ENCODE measurements at places on chromosomes 2 and 18. TPM values are rescaled to one million over a fixed set of nuclear protein-coding genes. Genes with fewer than 3 reads are reported as not detected.

The GALNT13 gene
- not detected for total RNA-seq

The GPD2 gene
- total RNA-seq: 165 TPM

The TSPYL6 gene
- total RNA-seq: not detected

The AGXT gene
- not detected for total RNA-seq

The FOSL2 gene
- 20.7 TPM for total RNA-seq

The CNTNAP5 gene
- not detected for total RNA-seq

The IL1B gene
- not detected for total RNA-seq

The RMDN2 gene
- 21.8 TPM for total RNA-seq

The DPP10 gene
- 0.93 TPM for total RNA-seq

The TMEM163 gene
- total RNA-seq: not detected

The DUSP28 gene
- 1.7 TPM for total RNA-seq

The GRB14 gene
- under 0.01 TPM for total RNA-seq

The PRKAG3 gene
- not detected for total RNA-seq

The MDH1 gene
- 335 TPM for total RNA-seq

The CTAGE1 gene
- total RNA-seq: not detected

The REEP1 gene
- total RNA-seq: 0.34 TPM

The ATG9A gene
- 63.6 TPM for total RNA-seq

The INO80B gene
- 6.5 TPM for total RNA-seq

Measured in melanocyte of skin (primary cell).